ENCODE measurements at places on chromosomes 2 and 18.
A peak's percentile ranks its signal among the peaks of the same experiment; 100 is the strongest.

DNA sequence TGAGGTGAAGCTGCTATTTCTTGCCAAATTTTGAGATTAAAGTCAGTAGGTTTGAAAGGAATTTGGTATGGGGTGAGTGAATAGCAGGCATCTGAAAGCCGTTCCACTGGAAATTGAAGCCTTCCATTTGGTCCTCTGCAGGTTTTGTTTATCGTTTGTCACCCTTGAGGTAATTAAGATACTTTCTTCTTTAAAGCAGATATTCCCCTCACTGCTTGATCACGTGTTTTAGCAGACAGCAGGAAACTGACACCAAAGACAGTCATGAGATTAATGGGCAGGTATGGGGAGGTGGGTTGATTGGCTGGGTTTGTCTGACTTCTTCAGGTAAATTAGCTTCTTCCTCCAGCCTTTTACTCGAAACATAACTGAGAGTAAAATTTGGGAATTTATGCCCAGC, 10.7 kb downstream of the LPIN1 start:
- no peak for DNase-seq

GRCh38 chr2:238027591-238028415, 33.0 kb upstream of the SCLY start:
- peak; percentile 57 for DNase-seq

- no peak for DNase-seq
Measured at GRCh38 chr2:81644189-81644588, 1339.6 kb upstream of the LRRTM1 start.

- no peak for DNase-seq
Measured at GRCh38 chr2:43040084-43040854, 186.1 kb downstream of the ZFP36L2 start.

- no peak for DNase-seq
Measured at GRCh38 chr2:17958466-17959092, 80.1 kb downstream of the KCNS3 start.

- no peak for DNase-seq
Measured at GRCh38 chr2:204492417-204492816, 52.9 kb upstream of the PARD3B start.

GRCh38 chr2:142602418-142602989, 275.0 kb upstream of the KYNU start:
- DNase-seq, result no peak

DNA sequence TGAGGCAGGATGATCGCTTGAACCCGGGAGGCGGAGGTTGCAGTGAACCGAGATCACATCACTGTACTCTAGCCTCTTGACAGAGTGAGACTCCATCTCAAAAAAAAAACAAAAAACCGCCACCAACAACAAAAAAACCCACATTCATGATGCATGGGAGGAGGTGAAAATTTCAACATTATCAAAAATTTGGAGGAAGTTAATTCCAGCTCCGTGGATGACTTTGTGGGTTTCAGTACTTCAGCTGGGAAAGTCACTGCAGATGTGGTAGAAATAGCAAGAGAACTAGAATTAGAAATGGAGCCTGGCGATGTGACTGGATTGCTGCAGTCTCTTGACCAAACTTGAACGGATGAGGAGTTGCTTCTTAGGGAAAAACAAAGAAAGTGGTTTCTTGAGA, 74.3 kb downstream of the PRKCE start:
- DNase-seq, result no peak

- DNase-seq, result no peak
Measured at GRCh38 chr2:16584084-16584483, 81.5 kb downstream of the CYRIA start.

GRCh38 chr2:29064346-29064715, 10.0 kb downstream of the PCARE start:
- no peak for DNase-seq

- DNase-seq, result no peak
Measured at GRCh38 chr2:88560619-88561307, 66.5 kb downstream of the EIF2AK3 start.

- no peak for DNase-seq
Measured at GRCh38 chr2:241620419-241620769, 16.6 kb downstream of the THAP4 start.

DNA sequence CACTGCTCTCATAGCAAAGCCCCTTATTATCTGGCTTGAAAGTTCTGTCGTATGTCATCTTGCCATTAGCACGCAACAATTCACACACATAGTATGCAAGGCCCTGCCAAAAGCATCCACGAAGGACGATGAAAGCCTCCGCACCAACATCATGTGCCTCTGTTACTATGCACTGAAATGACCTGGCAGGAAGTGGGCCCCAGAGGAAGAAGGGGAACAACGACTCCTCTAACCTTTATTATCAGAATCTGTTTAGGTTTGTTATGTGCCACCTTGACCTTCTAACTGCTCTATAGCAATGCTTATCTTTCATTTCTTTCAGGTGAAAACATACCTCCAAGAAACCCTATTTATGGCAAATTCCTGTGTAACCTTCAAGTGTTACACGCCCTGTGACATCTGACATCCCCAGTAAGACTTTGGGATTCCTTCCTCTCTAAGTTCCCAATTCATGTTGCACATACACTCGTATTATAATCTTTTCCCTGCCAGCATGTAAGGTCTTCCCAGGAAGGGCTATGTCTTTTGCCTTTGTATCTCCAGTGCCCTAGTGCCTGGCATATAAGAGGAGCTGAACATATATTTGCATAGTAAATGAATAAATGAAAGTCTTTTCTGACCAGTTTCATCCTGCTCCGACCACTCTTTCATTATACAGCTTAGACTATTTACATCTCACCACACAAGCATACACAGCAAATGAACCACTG, 7.0 kb upstream of the NDUFV2 start:
- DNase-seq, result peak; percentile 82

- DNase-seq, result no peak
Measured at GRCh38 chr18:45197526-45197970, 417.7 kb upstream of the SLC14A2 start.

DNA sequence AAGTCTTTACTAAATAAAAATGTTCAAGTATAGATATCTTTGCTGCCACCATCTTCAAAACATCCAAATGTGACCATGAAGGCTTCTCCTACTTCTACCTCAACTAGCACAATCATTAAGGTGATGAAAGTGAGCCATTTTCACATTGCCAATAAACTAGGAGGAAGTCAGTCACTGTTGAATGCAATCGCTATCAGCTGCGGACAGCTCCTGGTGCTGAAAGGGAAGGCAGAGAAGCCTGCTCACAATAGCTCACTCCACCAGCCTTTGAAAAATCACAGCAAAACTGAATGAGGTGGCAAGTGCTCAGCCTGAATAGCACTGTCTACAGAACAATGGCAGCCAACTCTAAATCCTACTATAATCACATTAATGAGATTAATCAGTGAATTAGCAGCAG, 2.2 kb downstream of the MYT1L start:
- DNase-seq, result no peak

- DNase-seq, result no peak
Measured at GRCh38 chr2:20019747-20020146, 7.3 kb upstream of the MATN3 start.

- no peak for DNase-seq
Measured at GRCh38 chr2:241803387-241804325, 5.3 kb upstream of the NEU4 start.

DNA sequence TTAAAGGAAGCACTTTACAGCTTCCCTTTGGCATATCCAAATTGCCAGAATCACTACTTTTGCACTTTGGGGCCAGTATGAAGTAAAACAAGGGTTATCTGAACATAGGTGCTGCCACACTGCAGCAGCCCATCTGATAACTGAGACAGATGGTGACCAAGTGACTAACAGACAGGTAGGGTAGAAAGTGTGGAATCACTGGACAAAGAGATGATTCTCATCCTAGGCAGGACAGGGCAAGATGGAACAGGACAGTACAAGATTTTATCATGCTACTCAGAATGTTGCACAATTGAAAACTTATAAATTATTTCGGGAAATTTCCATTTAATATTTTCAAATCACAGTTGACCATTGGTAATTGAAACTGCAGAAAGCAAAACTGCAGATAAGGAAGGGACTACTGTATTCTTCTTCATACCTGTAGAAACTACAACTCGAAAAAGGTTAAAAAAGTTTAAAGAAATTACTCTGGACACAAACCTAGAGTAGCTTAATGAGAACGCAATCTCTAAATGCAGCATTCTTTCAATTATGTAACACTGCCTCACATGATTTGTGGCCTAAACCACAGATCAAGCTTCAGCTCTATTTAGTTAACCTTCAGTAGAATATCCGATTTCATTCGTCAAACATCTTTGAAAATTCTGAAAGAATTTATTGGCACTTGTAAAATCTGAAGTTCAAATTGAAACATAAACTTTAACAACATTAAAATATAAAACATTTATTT, 31.4 kb downstream of the HEATR5B start:
- DNase-seq, result no peak

DNA sequence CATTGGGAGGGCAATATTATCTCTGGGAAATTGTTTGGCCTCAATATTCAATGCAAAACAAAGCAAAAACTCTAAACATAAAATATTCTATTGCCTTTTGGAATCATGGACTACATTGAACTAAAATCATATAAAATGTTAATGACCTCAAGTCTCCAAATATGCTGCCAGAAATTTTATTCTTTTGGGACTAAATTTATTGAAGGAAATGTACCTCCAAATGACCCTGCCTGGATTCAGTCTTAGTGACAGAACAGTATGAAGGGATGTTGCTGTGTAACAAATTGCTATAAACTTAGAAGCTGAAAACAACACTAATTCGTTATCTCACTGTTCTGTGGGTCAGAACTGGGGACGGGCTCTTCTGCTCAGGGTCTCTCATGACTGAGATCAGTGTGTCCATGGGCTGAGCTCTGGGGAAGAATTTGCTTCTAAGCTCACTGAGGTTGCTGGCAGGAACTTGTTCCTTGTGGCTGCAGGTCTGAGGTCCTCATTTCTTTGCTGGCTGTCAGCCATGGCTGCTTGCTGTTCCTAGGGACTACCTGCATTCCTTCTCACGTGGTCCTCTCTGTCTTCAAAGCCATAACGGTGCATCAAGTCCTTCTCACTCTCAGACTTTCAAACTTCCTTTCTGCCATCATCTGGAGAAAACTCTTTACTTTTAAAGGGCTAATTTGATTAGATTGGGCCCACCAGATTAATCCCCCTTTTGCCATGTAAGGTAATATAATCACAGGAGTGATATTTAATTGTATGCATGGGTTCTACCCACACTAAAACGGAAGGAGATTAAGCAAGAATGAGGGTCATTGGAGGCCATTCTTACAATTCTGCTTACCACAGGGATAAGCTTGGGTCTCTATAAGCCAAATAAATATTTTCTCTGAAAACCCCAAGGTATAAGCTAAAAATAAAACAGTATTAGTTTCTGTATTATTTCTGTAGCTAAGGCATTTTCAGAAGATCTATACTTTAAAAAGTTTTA, 149.0 kb downstream of the ADCYAP1 start:
- DNase-seq, result peak; percentile 7

- no peak for DNase-seq
Measured at GRCh38 chr2:121741450-121741849, 4.8 kb upstream of the NIFK start.

DNA sequence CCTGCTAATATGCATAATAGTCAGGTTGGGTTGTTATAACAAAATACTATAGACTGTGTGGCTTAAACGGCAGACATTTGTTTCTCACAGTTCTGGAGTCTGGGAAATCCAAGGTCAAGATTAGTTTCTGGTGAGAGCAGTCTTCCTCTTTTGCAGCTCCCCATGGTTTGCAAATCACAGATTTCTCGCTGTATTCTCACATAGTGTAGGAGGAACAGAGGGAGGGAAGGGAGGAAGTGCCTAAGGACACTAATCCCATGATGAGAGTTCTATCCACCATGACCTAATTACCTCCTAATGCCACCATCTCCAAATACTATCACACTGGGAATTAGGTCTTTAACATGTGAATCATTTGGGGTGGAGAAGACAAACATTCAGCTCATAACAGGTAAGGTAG, 20.1 kb upstream of the PTH2R start:
- DNase-seq, result no peak

- DNase-seq, result no peak
Measured at GRCh38 chr2:139544186-139544851, 764.1 kb upstream of the NXPH2 start.

- no peak for DNase-seq
Measured at GRCh38 chr2:64989982-64990614, 899 bp downstream of the SLC1A4 start.
